ENCODE measurements at places on chromosomes 7 and 10. TPM values are rescaled to one million over a fixed set of nuclear protein-coding genes. Genes with fewer than 3 reads are reported as not detected.

DNA sequence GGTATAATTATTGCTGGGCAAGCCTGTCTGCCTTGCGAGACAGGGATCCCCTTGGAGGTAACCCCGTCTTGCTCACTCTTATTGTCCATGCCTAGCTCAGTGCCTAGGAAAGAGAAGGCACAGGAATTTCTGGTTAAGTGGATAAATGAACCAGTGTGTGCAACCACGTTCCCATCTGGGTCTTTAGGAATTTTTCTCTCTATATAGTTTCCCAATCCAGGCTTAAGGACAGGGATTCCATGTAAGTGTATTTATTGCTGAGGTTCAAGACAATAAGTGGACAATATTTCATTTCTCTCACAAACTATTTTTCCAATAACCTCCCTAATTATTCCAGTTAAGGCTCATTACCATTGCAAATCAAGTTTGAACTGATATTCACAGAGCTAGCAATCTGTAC, 8.9 kb upstream of the ADAM12 start:
- no peaks in the 10 kb centered on the region for H3K27me3 ChIP-seq
- no peak for DNase-seq
- no peaks in the 10 kb centered on the region for H3K36me3 ChIP-seq
- H3K27ac ChIP-seq = no peak overlapping the region
- H3K4me3 ChIP-seq = no peak overlapping the region

DNA sequence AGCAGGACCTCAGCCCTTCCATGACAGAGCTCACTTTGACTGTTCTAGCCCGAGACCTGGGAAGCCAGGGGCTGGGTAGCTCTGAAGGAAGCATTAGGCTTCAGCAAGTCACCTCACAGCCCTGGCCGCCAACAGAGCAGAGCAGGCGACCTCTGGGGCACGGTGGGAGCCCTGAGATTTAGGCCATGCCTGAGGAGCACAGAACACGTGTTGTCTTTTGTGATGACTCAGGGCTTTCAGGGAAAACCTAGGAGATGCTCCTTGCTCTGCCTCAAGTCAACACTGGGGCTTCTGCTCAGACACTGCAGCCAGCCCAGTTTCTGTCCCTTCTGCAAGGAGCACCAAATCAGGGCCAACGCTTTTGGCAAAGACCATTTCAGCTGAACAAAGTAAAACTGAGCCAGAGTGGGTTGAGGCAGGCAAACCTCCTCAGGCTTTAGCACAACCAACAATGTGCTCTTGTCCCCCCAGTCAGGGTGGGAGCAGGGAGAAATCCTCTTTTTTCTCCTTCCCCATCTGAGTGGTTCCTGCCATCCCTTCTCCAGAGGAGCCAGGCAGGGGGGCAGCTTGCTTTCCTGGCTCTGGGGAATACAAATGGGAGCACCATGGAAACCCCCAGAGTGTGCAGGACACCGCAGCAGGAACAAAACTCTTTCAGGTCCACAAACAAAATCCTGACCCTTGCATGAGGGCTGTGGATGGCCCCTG, 14.4 kb downstream of the CAMK2G start:
- no peak overlapping the region for H3K4me3 ChIP-seq
- peak overlapping the region; percentile 48 for H3K27ac ChIP-seq
- no peak for DNase-seq
- H3K4me1 ChIP-seq = peaks cover 91% of the 10 kb centered on the region

- DNase-seq = peak; percentile 17
- H3K36me3 ChIP-seq = no peaks in the 10 kb centered on the region
- H3K4me1 ChIP-seq = no peaks in the 10 kb centered on the region
- no peak overlapping the region for H3K27ac ChIP-seq
- H3K27me3 ChIP-seq = no peaks in the 10 kb centered on the region
- no peak overlapping the region for H3K4me3 ChIP-seq
Observed at GRCh38 chr10:49744091-49744685, 17.9 kb downstream of the OGDHL start.

DNA sequence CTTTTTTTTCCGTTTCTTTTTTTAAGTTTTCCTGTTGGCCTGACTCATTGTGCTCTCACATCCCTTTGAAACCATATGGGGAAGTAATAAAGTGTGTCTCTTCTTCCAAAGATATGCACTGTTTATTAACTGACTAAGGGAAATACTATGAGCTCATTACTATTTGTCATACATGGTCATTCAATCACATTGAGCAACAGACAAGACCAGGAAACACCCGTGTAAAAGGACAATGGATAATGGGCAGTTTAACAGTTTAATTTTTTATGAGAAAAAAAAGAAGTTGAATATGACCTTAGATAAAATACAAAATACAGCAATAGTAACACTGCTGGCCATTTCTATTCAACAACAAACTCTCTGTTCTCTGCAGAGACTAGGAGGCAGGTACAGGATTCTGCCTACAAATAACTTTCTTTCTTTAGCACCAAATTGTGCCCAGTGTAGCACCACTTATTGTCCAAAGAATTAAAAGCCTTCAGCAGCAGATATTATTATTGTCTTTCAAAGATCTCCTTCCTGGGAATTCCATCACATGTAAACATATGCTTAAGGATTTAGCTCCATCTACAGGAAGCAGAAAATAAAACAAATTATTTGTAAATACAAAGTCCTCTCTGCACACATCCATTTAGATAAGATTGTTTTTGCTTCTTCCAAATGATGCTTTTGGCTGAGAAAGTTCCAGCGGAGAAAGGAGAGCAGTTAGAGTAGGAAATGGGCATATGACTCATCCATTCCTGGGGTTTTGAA, 55.0 kb upstream of the AKR1E2 start:
- H3K27ac ChIP-seq = peak overlapping the region; percentile 72
- no peaks in the 10 kb centered on the region for H3K27me3 ChIP-seq
- no peak overlapping the region for H3K4me3 ChIP-seq
- DNase-seq = no peak
- no peaks in the 10 kb centered on the region for H3K36me3 ChIP-seq

DNA sequence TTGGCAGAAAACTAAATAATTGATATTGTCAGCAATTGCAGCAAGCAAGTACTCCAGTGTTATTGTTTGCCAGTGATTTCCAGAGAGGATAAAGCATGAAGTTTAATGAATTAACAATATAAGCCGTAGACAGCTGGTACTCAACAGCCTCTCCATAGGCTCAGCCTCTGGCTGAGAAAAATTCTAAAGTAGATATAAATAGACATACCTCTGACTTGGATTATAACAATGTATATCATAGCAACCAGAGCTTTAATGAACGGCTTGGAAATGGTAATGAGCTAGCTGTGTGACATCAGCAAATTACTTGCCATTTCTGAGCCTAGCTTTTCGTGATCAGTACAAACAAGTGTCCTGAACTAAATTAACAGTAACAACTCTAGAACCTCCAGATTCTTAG, 1055.4 kb upstream of the AUTS2 start:
- H3K4me1 ChIP-seq = no peaks in the 10 kb centered on the region
- H3K4me3 ChIP-seq = no peak overlapping the region
- no peak for DNase-seq
- H3K27ac ChIP-seq = no peak overlapping the region

DNA sequence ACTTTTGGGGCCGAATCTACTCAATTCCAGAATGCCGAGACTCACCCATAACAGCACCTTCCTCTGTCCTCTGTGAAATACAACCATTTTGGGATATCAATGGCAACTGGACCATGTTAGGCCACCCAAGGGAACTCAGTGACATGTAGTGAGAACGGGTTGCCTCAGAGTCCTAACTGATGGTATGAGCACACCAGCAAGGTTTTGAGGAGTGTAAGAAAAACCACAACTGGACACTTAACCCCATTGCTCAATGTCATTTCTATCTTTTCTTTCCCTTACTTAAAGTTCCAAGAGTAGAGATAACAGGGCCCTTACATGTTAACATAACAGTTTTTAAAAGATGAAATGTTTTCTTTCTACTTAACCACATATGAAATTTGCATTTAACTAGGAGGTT, 67.1 kb downstream of the TNS3 start:
- H3K4me3 ChIP-seq = no peak overlapping the region
- H3K27me3 ChIP-seq = no peaks in the 10 kb centered on the region
- H3K4me1 ChIP-seq = peaks cover 61% of the 10 kb centered on the region
- H3K27ac ChIP-seq = peak overlapping the region; percentile 57
- DNase-seq = no peak

DNA sequence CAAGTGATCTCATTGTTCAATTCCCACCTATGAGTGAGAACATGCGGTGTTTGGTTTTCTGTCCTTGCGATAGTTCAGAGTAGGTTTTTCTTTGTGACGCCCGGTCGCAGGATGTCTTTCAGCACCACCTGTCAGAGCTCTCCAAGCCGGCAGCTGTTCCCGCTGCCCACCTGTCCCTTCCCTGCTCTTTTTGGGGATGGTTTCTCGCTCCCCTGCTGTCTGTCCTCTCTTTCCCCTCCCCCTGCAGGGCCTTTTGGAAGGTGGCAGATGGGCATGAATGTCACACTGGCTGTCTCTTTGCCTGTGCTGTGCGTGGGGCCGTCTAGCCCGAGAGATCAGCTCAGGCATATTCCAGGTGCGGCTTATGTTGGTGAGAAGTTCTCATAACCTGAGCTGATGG, 137.0 kb downstream of the GRK5 start:
- DNase-seq = no peak
- H3K4me3 ChIP-seq = no peak overlapping the region
- no peaks in the 10 kb centered on the region for H3K36me3 ChIP-seq

- no peak for DNase-seq
- H3K27me3 ChIP-seq = no peaks in the 10 kb centered on the region
- H3K36me3 ChIP-seq = no peaks in the 10 kb centered on the region
- no peak overlapping the region for H3K4me3 ChIP-seq
Observed at GRCh38 chr10:32229170-32229569, 117.8 kb downstream of the EPC1 start.

GRCh38 chr10:32148864-32149251, 92.6 kb upstream of the KIF5B start:
- DNase-seq = no peak
- no peaks in the 10 kb centered on the region for H3K27me3 ChIP-seq
- no peaks in the 10 kb centered on the region for H3K36me3 ChIP-seq
- peaks cover 13% of the 10 kb centered on the region for H3K4me1 ChIP-seq
- no peak overlapping the region for H3K4me3 ChIP-seq

DNA sequence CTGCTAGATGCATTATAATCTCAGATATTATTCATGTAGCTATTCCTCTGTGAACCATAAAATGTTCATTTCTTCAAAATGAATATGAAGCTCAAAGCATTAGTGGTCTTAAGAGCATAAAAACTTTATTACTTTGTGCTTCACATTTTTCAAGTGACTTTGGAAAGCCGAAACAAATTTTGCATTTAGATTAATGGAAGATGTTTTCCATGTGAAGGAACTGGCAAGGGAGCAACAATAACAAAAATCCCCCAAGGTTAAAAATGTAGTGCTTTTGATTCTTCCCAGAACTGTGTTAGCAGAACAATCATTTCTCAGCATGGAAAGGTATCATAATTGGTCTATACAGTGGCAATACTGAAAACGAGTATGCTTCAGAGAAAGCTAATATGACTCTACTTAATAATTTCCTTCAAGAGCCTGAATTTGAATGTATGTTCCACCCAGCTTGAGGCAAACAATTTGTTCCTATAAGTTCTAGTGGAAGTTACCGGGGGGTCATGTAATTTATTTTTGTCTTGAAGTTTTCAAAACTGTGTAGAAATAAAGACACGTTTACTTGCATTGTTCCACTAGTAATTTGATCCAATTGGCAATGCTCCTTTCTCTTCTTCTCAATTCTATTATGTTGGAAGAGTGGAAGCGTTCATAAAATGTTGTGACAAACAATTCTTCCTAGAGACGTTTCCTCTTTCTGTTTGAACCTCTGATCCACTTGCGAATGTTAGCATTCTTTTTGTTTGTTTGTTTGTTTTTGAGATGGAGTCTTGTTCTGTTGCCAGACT, 665.4 kb downstream of the AUTS2 start:
- no peak overlapping the region for H3K27ac ChIP-seq
- no peaks in the 10 kb centered on the region for H3K4me1 ChIP-seq
- H3K4me3 ChIP-seq = no peak overlapping the region
- DNase-seq = no peak
- H3K36me3 ChIP-seq = no peaks in the 10 kb centered on the region
- H3K27me3 ChIP-seq = no peaks in the 10 kb centered on the region

REEP3 gene
- total RNA-seq = 90.4 TPM

ZYX gene
- 48.2 TPM for total RNA-seq

HOXA7 gene
- total RNA-seq = 34.8 TPM

DLX6 gene
- not detected for total RNA-seq

NUPR2 gene
- total RNA-seq = not detected

SPDYE11 gene
- not detected for total RNA-seq

LLCFC1 gene
- total RNA-seq = not detected

NXPH1 gene
- total RNA-seq = 0.37 TPM

Measured in stomach (tissue), 19 donors.